Mesothelial cell of epicardium (in vitro differentiated cells): ENCODE measurements at places on chromosomes 12 and 14. TPM values are rescaled to one million over a fixed set of nuclear protein-coding genes. Genes with fewer than 3 reads are reported as not detected.

DNA sequence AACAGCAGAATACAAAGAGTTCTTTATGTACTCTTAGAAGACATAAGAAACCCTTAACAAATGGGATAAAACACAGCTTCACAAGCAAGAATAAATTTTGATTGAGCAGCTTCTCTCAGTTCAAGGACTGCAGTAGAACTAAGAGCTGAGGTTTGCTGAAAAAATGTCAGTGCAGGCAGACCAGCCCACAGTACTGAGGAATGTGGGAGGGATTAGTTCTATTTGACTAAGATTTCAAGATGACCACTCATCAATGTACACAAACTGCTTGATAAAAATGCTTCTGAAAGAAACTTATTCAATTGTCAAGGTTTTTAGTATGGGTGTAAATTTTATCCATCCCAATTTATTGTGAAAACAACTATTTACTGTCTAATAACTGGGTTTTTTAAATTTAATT lies 138.4 kb downstream of the SEC23A start:
- no peak for DNase-seq

- peak; percentile 83 for DNase-seq
Measured at GRCh38 chr12:8697476-8698131, at the start of gene RIMKLB. TSS of gene RIMKLB (plus strand) at chr12:8697991. CDS start at chr12:8713867, 15,876 bp downstream.

DNA sequence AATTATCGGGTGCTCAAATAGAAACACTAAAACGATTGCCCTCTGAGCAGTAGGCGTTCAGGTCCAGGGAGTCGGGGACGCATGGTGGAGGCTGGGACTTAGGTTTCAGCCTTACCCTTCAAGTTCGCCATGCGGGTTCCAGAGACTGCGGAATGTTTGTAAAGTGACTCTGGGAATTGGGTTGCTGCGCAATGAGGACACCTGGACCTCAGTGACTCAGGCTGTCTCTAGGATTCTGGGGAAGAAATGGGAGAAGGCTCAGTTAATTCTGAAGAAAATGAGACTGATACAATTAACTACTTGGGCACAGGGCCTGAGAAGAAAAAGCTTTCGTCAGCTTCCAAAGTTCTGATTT lies 1.1 kb downstream of the LGALS3 start:
- DNase-seq: no peak

GRCh38 chr14:42070031-42070430 lies 463.4 kb downstream of the LRFN5 start:
- DNase-seq: no peak

DNA sequence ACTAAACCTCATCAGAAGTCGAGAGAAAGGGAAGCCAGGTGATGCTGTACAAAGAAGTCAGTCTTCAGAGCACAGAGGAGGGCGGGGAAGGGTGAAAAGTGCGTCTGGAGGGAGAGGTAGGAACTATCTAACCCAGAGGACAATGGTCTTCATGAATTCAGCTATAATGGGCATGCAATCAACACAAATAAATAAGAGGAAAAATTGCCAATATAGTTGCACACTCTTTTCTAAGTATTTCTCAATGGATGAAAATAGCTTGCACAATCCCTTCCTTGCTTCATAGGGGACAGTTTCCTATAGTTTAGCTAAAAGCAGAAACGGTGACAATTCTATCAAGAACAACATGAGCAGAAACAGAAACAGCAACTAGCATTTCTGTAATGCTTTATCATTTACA lies 931.2 kb downstream of the AACS start:
- DNase-seq: no peak

DNA sequence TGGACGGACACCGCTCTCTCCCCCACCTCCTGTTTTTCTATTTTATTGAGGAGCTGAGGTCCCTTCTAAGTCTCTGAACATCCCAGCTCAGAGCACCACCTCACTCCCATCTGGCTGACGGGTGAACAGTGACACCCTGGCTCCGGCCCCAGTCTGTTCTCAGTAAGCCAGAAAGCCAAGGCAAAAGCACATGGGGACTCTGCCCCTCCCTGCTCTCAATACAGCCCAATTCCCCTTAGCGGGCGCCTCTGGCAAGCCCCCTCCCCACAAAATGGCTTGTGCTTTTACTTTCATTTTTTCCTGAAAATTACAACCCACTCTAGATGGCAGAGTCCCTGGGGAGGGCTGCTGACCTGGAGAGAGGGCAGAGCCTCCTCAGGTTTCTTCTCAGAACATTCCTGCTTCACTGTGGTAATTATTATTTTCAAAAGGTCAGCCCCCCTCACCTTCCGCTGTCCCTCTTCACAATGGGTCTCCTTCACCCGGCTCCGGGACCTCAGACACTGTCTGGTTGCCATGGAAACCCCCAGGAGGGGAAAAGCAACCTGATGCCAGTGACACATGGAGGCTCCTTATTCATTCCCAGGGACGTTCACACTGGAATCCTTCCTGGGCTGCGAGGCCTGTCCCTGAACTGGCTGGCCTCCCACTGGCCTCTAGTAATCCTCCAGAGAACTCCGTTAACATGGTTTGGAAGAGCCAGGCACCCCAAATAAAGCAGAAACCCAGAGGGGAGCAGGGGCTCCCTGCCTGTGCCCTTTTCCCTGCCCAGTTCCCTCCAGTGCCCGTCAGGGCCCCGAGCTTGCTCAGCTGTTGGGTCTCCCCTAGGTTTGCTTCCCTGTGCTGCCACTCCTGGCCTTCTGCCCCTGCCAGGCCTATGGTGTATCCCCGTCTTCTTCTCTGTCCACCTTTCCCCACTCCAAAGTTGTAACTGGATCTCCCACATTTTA lies 15.9 kb downstream of the COL2A1 start:
- DNase-seq: no peak

DNA sequence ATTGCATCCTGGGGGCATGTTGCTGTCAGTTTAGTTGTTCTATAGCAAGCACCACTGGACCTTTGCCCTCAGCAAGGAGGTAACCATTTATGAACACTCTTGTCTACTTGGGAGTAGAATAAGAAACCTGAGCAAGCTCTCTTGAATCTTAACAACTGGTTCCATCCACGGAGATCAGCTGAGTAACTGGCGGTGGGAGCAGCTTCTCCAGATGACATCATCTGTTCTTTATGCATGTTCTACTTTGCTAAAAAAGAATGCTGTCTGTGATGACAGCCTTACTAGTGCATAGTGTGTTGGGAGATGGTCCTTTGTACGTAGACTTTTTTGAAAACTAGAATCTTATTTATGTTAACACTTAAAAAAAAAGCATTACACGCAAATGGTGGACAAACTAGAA lies 17.7 kb downstream of the SLC4A8 start:
- no peak for DNase-seq

- DNase-seq: no peak
Measured at GRCh38 chr14:81018251-81018650, 62.8 kb downstream of the TSHR start.

DNA sequence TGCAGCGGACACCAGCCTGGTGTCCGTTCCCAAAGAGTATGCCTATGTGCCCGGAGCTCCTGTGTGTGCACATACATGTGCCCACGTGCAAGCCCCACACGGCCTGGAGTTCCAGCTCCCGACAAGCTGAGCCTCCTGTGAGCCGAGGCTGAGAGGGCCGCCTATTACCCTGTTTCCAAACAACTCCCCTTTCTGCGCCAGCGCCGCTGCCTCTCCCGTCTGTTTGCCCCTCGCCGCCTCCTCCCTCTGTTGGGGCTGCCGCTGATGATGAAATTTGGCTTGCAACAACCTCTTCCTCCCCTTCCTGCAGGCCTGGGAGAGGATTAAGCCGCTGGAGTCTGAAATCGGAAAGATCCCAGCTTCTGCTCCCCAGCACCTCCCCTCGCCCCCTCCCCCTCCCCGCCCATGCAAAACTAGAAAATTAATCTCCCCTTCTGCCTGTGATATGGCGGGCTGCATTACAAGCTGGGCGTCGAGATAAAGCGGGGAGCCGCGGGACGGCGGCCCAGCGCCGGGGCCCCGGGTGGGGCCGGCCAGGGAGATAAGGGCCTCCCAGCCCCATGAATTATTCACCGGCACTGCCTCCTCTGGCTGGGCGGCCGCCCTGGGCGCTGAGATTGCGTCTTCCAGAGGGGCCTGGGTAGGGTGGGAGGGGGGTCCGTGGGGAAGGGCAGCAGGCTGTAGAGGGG lies 6.8 kb upstream of the ASIC1 start:
- peak; percentile 70 for DNase-seq

- no peak for DNase-seq
Measured at GRCh38 chr12:130552483-130552996, 163.6 kb downstream of the RIMBP2 start.

DNA sequence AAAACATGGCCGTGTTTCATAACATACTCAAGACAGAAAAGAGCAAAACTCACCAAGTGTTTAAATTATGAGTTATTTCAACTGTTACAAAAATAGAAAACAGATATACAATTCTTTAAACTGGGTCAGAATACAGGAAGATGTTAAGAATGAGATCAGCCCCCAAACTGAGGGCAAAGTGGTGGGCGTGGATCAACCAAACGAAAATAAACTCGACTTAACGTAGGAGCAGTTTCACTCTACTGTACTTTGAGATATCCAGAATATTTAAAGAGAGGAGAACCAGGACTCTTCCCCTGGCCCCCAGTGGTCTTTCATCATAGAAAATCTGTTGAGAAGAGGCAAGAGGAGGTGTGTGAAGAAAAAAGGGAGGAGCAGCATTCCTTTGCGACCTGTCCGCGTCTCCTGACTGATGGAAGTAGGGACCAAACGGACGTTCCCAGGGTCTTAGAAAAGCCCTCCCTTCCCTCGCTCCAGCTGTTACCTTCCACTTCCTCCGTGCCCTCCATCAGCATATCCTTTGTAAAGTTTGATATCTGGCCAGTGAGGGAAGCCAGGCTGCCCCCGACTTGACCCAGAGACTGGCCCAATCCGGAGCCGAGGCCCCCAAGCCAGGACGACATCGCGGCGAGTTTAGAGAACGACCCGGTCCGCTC lies 668 bp downstream of the TRIP11 start:
- peak; percentile 31 for DNase-seq

- no peak for DNase-seq
Measured at GRCh38 chr12:53122961-53123468, 19.7 kb downstream of the SOAT2 start.

GRCh38 chr14:58572473-58572853 lies 65.3 kb upstream of the DACT1 start:
- no peak for DNase-seq

DNA sequence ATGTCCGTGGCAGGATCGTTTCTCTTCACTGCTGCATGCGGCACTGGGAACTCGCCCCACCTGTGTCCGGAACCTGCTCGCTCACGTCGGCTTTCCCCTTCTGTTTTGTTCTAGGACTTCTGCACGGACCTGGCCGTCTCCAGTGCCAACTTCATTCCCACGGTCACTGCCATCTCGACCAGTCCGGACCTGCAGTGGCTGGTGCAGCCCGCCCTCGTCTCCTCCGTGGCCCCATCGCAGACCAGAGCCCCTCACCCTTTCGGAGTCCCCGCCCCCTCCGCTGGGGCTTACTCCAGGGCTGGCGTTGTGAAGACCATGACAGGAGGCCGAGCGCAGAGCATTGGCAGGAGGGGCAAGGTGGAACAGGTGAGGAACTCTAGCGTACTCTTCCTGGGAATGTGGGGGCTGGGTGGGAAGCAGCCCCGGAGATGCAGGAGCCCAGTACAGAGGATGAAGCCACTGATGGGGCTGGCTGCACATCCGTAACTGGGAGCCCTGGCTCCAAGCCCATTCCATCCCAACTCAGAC lies 1.2 kb downstream of the FOS start:
- no peak for DNase-seq

GRCh38 chr12:93108985-93109384 lies 179.9 kb upstream of the EEA1 start:
- no peak for DNase-seq

DNA sequence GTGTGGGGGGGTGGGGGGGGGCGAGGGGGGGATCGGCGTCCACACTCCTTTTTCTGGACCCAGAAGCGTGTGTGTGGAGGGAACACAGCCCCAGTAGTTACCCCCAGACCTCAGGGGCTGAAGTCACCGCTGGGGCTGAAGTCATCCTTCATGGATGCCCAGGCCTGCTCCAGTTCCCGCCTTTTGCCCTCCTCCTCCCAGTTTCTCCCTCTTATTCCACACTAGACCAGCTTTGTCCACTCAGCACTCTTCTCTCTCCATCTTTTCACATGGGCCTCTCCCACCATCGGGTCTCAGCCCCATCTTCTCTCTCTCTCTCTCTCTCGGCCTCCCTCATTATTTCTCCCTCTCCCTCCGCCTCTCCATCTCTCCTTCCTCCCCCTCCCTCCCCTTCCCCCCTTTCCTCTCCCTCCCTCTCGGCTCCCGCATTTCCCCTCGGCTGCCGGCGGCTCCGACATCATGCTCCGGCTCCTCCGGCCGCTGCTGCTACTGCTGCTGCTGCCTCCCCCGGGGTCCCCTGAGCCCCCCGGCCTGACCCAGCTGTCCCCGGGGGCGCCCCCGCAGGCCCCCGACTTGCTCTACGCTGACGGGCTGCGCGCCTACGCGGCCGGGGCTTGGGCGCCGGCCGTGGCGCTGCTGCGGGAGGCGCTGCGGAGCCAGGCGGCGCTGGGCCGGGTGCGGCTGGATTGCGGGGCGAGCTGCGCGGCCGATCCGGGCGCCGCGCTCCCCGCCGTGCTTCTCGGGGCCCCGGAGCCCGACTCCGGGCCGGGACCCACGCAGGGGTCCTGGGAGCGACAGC lies at the start of gene P3H3:
Gene P3H3 (plus strand): TSS at position 426 of the 799 bp plus-strand sequence. CDS start 34 bp downstream, at position 460.
- DNase-seq: peak; percentile 53

- no peak for DNase-seq
Measured at GRCh38 chr12:3453990-3454680, 36.9 kb upstream of the PRMT8 start.

GRCh38 chr12:27076928-27077327 lies 5.5 kb downstream of the C12orf71 start:
- no peak for DNase-seq

DNA sequence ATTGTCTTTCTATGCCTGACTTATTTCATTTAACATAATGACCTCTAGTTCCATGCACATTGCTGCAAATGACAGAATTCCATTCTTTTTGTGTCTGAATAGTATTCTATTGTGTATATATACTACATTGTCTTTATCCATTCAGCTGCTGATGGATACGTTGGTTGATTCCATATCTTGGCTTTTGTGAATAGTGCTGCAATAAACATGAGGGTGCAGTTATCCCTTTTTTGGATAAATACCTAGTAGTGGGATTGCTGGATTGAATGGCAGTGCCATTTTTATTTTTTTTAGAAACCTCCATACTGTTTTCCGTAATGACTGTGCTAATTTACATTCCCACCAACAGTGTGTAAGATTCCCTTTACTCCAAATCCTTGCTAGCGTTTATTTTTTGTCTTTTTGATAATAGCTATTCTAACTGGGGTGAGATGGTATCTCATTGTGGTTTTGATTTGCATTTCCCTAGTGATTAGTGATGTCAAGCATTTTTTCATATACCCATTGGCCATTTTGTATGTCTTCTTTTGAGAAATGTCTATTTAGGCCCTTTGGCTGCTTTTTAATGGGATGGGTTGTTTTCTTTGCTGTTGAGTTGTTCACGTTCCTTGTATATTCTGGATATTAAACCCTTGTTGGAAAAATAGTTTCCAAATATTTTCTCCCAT lies 2.3 kb downstream of the OAS2 start:
- no peak for DNase-seq

The OTUB2 gene
- total RNA-seq: 6.0 to 6.6 TPM (median 6.6 TPM) in 3 replicates

The TMEM119 gene
- 37.6 to 43.2 TPM (median 41.2 TPM) in 3 replicates for total RNA-seq

The RBP5 gene
- total RNA-seq: 2.1 to 2.5 TPM (median 2.3 TPM) in 3 replicates

The FOXG1 gene
- total RNA-seq: not detected in 3 replicates

The RPGRIP1 gene
- 0.29 to 0.35 TPM (median 0.29 TPM) in 3 replicates for total RNA-seq

The TAS2R14 gene
- 4.5 to 6.7 TPM (median 5.4 TPM) in 3 replicates for total RNA-seq

The UNG gene
- 48.2 to 49.0 TPM (median 48.7 TPM) in 3 replicates for total RNA-seq

The P2RX2 gene
- 7.3 to 8.7 TPM (median 8.6 TPM) in 3 replicates for total RNA-seq

The KRT5 gene
- total RNA-seq: 0.51 to 1.4 TPM (median 0.72 TPM) in 3 replicates

The INSM2 gene
- not detected in 3 replicates for total RNA-seq

The CLEC12A gene
- not detected in 3 replicates for total RNA-seq
